ENCODE measurements at places on chromosomes 7 and 10.

DNA sequence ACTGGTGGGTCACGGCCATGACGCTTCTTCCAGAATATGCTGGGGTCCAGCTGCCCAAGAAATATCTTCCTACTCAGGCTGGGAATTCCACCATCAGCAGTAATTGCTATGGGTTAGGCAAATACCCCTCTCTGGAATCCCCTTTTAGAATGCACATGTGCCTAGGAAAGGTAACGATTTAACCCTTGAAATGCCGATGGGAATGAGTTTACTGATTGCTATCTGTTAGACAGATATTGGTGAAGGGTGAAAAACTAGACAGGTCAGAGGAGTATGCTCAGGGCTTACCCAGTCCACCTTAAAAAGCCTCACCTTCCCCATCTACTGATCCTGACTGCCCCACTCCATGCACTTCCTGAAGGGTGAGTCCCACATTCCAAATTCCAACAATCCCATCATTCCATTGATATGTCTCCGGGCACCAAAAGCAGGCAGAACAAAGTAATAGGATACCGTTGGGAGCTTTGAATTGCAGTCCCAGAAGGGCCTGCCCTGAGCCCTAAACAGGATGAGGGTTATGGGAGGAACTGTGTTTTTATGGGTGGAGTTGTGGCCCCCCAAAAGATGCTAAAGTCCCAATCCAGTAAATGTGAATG is 59.3 kb downstream of the DLG5 start:
- no peak for DNase-seq

DNA sequence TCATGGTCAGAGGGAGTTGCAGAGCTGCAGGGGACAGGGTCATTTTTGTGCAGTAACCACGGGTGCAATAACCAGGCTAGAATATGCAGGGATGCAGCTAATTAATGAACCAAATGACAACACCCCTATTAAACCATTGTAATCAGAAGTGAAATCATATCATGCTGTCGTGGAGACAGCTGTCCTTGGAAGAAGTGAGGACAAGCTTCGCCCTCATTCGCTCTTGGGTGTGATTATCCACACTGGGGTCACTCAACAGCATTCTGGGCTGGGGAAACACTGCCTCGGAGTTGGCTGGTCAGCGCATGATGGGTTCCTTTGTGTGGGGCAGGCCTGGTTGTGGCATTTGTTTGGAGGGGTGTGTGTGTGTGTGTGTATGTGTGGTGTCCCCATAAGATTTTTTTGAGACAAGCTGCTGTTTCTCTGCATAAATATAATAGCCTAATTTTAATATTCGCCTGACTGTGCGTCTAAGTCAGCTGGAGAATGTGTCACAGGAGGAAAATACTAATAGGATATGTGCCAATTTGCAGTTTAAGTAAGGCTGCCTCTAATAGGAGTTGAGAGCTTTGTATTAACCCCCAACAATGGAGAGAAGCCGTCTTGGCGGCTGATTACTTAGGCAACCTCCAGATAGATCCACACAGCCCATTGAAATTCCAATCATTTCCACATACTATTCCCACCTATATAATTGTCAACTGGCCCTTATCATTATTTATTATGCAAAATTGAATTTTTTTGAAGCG is 149.4 kb downstream of the DNAJB6 start:
- DNase-seq: no peak

GRCh38 chr7:4115442-4115841 is 566.7 kb upstream of the FOXK1 start:
- DNase-seq: no peak

GRCh38 chr7:32533276-32534029 is 38.2 kb downstream of the AVL9 start:
- DNase-seq: no peak

GRCh38 chr10:84473136-84473535 is 144.7 kb downstream of the CCSER2 start:
- no peak for DNase-seq

GRCh38 chr7:64946772-64947171 is 43.7 kb downstream of the ZNF273 start:
- peak; percentile 53 for DNase-seq

GRCh38 chr10:63166742-63167258 is 33.7 kb downstream of the NRBF2 start:
- peak; percentile 19 for DNase-seq

- DNase-seq: no peak
Observed at GRCh38 chr7:100434297-100435144, 1.8 kb downstream of the PPP1R35 start.
